ENCODE measurements at places on chromosomes 5 and 9. TPM values are rescaled to one million over a fixed set of nuclear protein-coding genes. Genes with fewer than 3 reads are reported as not detected.

Gene GRM6
- total RNA-seq: not detected

Gene IL3
- not detected for total RNA-seq

Gene MEIKIN
- not detected for total RNA-seq

Gene INSYN2B
- 4.0 TPM for total RNA-seq

Gene IL9
- not detected for total RNA-seq

Gene NR4A3
- total RNA-seq: 0.23 TPM

Gene HAVCR2
- total RNA-seq: 0.30 TPM

Gene STC2
- total RNA-seq: 503 TPM

Gene RPS23
- 3,739 TPM for total RNA-seq

Gene OLFML2A
- 0.98 TPM for total RNA-seq

Gene CTNNAL1
- total RNA-seq: 171 TPM

Gene STING1
- 47.8 TPM for total RNA-seq

Gene PCDHA8
- total RNA-seq: under 0.01 TPM

Gene SOHLH1
- not detected for total RNA-seq

Gene ALDH7A1
- total RNA-seq: 43.2 TPM

Gene PRRX2
- total RNA-seq: 15.1 TPM

Gene NDUFB6
- 101 TPM for total RNA-seq

Gene WDR38
- total RNA-seq: not detected

Gene MARCHF3
- total RNA-seq: 38.0 TPM

Gene BNC2
- 29.6 TPM for total RNA-seq

Gene TRIM7
- 2.9 TPM for total RNA-seq

Gene PCDHGB5
- total RNA-seq: 16.9 TPM

Gene QRFP
- not detected for total RNA-seq

Gene OR1B1
- total RNA-seq: 0.08 TPM

Gene C9orf50
- total RNA-seq: not detected

Gene PRDM9
- total RNA-seq: not detected

Data from smooth muscle cell of the coronary artery (primary cell).